ENCODE measurements at places on chromosomes 12 and 14.

DNA sequence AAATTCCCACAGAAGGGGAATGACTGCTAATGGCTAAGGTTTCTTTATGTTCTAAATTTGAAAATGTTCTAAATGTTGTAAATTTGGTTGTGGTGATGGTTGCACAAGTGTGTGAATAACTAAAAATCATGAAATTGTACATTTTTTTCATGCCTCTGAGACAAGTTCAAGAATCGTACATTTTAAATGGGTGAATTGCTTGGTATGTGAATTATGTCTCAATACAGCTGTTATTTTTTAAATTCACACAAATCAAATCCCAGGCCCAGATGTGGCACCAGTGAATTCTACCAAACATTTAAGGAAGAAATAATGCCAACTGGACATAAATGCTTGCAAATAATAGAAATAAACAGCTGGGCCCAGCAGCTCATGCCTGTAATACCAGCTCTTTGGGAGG is 28.6 kb upstream of the RND1 start:
- DNase-seq: no peak

DNA sequence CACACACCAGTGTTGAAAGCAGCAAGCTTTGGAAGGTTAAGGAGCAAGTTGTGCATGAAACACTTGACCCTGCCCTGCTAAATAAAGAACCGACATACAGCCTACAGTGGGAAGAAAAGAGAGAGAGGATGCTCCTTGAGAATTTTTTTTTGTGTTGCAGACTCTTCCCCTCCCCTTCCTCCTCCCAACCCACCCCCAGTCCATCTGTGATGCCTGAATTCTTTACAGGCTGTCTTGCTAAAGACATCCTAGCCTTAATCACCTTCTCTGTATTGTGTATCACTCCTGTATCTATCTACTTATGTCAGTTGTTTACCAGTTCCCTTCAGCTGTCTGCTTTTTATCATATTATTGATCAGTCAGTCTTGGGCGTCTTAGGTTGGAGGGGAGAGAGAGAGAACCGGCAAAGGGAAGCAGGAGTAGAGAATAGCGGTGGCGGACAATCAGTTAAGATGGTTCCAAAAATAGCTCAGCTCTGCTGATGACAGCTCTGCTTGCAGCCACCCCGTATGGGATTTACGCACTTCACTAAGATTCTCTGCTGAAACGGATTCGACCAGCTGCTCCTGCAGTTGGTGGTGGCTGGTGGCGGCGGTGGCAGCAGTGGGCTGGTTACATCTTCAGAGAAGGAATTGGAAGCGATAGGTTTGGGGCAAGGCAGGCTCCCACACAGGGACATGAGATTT is 664.7 kb downstream of the NRXN3 start:
- DNase-seq: no peak

DNA sequence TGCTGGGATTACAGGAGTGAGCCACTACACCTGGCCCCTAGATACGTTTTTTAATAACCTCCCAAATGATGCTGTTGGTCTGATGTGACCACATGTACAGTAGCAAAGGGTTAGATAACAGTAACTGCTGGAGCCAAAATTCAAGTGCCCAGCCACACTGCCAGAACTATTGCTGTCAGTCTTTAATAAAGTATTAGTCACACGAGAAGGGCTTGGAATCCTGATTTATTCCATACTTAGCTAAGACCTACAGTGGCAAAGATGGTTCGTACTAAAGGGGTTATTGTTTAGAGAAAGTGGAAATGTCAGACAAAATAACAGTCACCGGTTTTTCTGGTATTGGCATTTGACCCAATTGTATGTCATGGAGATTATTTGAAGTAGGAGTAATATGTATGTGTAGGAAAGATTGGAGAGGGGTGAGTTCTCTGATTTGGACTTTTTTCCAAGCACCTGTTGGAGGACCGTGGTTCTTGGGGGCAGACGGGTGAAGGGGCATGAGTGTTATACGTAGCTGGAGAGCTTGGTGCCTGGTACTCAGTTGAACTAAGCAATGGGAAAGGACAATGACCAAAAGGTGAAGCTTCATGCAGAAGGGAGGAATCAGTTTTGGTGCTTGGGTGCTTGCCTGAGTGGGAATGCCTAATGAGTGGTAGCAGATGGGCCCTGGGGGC is 9.7 kb downstream of the TUBA1C start:
- no peak for DNase-seq

GRCh38 chr14:106665814-106666213 is 1139.4 kb downstream of the TMEM121 start:
- DNase-seq: no peak

DNA sequence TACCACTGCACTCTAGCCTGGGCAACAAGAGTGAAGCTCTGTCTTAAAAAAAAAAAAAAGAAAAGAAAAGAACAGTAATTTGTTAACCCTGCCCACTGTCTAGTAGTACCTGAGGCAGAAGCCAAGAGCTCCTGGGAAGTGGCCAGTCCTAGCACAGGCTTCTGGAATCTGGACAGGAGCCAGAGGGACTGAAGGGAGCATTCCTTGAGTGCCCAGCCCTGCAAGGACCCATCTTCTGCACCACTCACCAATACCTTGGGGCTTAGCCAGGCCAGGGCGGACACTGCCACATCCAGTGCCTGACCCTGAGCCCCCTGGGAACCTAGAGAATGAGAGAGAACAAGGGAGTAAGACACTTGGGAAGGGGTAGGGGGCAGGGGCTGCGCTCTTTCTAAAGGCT is 33.7 kb downstream of the PARP2 start:
- DNase-seq: no peak

GRCh38 chr14:103753774-103754173 is 38.2 kb downstream of the ZFYVE21 start:
- DNase-seq: no peak

DNA sequence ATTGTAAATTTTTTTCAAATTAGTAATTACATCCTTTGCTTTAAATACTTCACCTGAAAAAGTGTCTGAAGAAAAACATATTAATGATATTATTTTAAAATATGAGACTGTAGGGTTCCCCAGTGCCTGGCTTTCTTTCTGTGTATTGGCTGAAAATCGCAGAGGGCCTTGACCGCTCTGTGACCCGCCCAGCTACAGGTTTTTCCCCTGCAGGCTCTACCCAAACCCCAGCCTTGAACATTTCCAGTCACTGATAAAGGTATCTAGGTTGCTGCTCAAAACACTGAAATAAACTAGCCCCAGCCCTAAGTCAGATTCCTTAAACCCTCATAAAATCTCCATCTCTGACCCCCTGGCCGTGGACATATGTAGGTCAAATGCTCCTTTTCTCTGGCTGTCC is 11.9 kb downstream of the KLRG1 start:
- DNase-seq: no peak

DNA sequence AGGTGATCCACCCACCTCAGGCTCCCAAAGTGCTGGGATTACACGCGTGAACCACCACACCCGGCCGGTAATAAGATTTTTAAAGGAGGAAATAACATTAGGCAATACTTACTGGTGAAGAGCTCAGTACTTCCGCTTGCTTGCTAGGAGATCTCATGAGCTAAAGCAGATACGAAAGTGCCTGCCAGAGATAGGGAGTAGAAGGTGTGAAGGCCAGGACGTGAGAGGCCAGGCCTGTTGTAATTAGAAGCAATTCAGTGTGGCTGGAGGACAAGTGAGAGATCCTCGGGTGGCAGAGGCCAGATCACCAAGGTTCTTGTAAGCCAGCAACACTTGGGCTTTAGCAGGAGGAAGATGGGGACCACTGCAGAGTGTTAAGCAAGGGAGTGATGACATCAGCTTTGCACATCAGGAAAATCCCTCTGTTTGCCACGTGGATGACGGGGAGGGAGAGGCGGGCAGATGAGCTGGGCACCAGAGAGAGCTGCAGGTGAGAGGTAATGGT is 7.6 kb downstream of the TECPR2 start:
- peak; percentile 79 for DNase-seq

DNA sequence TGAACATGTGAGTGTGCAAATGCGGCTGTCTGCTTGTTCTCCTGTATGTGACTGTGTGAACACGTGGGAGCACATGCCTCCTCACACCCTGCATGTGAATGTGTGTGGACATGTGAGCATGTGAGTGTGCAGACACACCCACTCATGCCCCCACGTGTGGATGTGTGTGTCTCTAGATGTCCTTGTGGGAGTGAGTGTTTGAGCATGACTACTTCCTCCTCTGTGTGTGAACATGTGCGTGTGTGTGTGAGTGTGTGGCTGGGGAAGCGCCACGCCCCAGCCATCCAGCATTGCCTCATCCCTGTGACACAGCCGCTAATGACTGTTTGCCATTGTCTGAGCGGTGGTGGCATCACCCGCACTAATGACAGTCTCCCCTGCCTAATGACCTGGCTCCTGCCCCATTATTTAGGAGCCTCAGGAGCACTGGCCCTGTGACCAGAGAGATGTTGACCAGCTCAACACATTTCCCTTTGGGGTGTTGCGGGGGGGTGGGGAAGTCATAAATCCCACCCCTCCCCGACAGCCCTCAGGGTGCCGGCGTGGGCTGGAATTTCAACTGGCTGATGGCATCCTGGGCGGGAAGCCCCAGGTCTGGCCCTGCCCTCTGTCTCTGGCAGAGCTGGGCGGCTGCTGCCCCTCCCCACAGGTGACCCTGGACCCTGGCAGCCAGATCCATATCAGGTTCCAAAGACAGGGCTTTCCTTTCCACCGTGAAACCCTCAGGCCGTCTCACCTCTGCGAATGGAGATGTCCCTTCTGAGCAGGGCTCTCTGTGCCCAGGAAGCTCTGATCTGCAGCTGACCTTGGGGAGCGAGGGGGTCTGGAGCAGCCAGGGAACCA is 11.5 kb upstream of the KRT80 start:
- DNase-seq: peak; percentile 95

DNA sequence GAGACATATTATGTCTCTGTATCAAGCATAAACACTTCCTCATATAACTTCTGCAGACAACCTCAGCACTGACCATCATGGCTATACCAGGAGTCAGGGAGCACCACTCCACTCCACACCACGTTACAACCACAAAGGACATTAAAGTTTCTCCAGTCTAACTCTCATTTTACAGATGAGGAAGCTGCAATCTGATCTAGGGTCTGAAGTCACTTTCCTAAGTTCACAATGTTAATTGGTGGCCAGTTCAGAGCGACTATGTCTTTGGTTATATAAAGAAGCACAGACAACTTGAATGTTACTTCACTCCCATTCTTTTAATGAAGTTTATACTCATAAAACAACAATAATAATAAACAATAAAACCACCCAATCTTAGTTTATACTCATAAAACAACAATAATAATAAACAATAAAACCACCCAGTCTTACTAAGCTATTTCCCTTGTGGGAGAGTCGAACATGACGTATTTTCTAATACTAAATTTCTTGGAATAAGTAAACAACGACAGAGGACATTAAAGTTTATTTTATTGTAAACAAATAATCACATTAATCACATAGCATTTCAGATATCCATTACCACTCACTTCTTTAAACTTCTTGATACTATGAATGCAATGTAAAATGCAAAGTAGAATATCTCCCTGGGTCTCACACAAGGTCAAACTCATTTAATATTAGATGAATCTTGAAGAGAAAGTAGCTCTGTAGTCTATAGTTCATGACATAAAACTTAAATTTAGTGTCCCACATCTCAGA is 72.4 kb upstream of the SSTR1 start:
- DNase-seq: no peak

GRCh38 chr14:47208434-47208833 is 467.0 kb downstream of the MDGA2 start:
- no peak for DNase-seq

- DNase-seq: no peak
Measured at GRCh38 chr12:4446335-4446734, 720 bp upstream of the FGF6 start.

GRCh38 chr14:44653641-44654040 is 146.6 kb upstream of the FSCB start:
- no peak for DNase-seq

GRCh38 chr12:92608151-92609091 is 94.4 kb upstream of the PLEKHG7 start:
- peak; percentile 58 for DNase-seq

- DNase-seq: no peak
Measured at GRCh38 chr14:46480817-46481216, 170.8 kb downstream of the RPL10L start.
